H1 (cell line): ENCODE measurements at places on chromosomes 7 and 10. TPM values are rescaled to one million over a fixed set of nuclear protein-coding genes. Genes with fewer than 3 reads are reported as not detected.

ITIH5 gene
- 5.8 and 6.5 TPM in 2 replicates for polyA plus RNA-seq

FGFR2 gene
- polyA plus RNA-seq, result 50.2 and 50.3 TPM in 2 replicates

CYP3A4 gene
- polyA plus RNA-seq, result not detected in 2 replicates

ZNF12 gene
- polyA plus RNA-seq, result 5.0 and 6.7 TPM in 2 replicates

SLIT1 gene
- polyA plus RNA-seq, result 0.70 and 1.1 TPM in 2 replicates

CCDC146 gene
- 0.35 and 0.88 TPM in 2 replicates for polyA plus RNA-seq

PDE1C gene
- polyA plus RNA-seq, result 0.06 and 0.11 TPM in 2 replicates

SORBS1 gene
- 16.0 and 17.5 TPM in 2 replicates for polyA plus RNA-seq

PNLIPRP1 gene
- not detected in 2 replicates for polyA plus RNA-seq

DNAAF5 gene
- 95.9 and 164 TPM in 2 replicates for polyA plus RNA-seq

EFCAB10 gene
- 0.52 and 0.80 TPM in 2 replicates for polyA plus RNA-seq

SRRM3 gene
- polyA plus RNA-seq, result 10.4 and 18.4 TPM in 2 replicates

WEE2 gene
- polyA plus RNA-seq, result 0.02 TPM in 1 of 2 replicates, not detected in the other

GOLGA7B gene
- 0.02 and 0.14 TPM in 2 replicates for polyA plus RNA-seq

CPA2 gene
- 0.21 and 0.22 TPM in 2 replicates for polyA plus RNA-seq

WAPL gene
- 7.3 and 12.8 TPM in 2 replicates for polyA plus RNA-seq

PCGF5 gene
- 4.8 and 8.4 TPM in 2 replicates for polyA plus RNA-seq

LBX1 gene
- not detected in 2 replicates for polyA plus RNA-seq

TMEM130 gene
- polyA plus RNA-seq, result 6.6 and 14.0 TPM in 2 replicates

EPDR1 gene
- 5.6 and 8.2 TPM in 2 replicates for polyA plus RNA-seq
